Foreskin melanocyte (primary cell): ENCODE measurements at places on chromosomes 2 and 18.

DNA sequence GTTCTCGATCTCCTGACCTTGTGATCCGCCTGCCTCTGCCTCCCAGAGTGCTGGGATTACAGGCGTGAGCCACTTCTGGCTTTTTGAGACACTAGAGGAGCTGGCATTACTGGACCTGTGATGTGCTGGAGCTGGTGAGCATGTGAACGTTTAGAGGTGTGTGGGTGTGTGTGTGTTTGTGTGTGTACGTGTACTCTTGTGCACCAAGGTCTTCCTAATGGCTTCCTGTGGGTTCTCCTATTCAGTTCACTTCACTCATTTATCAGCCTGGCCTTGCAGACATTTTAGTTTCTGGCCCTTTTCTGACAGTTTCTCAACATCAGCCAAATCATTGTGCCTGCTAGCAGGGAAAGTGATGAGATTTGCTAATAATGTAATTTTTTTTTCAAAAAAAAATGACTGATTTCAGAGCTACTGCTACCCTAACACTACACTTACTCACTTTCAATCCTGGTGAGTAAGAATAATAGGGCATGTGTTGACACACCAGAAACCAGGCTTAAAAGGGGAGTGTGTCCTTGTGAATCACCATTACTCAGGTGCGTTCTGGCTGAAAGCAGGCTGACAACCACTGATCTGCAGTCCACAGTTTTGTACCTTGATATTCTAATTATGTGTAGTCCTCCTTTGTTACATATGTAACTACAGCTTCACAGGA is 41.0 kb upstream of the ACTR3 start:
- no peak for DNase-seq

- no peak for DNase-seq
These were observed 39.3 kb upstream of the EFEMP1 start for GRCh38 chr2:55962915-55963314.

DNA sequence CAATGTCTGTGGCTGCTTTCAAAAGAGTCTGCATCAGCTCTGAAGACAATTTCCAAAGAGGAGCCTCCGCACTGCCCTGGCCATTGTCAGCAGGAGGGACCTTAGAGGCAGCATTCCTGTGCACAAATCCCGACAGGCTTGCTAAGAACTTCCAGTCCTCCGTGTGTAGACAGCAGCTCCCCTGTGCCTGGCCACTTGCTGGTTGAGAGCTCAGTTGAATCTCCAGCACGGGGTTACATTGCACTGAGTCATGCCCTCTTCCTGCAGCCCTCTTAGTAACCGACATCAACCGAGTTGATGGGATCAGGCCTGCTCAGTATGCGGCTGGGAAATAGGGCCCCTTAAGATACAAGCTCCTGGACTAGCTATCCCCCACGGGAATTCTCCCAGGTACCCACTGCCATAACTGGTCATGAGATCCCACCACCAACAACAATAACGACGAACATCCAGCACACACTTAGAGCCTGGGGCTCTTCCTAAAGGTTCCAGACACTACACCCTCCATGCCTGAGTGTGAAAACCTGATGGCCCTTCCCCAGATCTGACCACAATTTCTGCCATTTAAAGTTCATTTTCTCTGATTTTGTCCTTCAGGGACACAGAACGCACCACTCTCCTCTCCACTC is 12.0 kb downstream of the ATP6V1B1 start:
- DNase-seq: peak; percentile 21

GRCh38 chr2:112606547-112606946 is 22.1 kb downstream of the CHCHD5 start:
- no peak for DNase-seq

GRCh38 chr2:240909216-240909974 is 3.3 kb downstream of the CROCC2 start:
- DNase-seq: no peak

GRCh38 chr2:66364495-66365333 is 70.2 kb upstream of the MEIS1 start:
- DNase-seq: peak; percentile 46

DNA sequence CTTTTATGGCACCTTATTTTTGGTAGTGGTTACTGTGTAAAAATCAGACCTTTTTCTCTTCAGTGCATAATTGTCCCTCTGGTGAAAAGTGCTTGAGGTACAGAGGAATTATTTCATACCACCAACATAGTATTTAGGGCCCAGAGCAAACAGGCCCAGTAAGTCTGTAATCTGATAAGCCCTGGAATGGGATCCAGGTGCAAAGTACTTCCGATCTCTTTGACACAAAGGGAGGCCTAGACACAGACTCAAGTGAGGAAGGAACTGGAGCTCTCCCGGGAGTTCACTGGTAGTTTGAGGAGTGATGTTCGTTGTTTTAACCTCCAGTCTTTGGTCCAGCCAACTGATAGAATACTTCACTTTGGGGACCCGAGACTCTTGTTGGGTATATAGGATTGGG is 57.4 kb downstream of the RAB31 start:
- DNase-seq: no peak

DNA sequence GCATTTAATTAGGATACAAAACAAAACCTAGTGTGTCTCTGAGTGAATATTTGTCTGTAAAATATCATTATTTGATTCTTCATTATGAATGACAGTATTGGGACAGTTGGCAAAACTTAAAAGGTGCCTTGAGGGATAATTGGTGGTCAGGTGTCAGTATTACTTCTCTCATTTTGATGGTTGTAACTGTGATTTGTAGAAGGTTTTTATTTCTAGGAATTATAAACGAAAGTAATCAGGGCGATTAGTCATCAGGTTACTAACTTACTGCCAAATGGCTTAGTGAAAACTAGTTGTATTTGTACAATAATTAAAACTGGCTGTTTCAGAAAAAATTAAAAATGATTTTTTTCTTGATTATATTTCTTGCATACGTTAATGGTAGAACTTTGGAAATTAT is 117.6 kb downstream of the BIRC6 start:
- DNase-seq: no peak

DNA sequence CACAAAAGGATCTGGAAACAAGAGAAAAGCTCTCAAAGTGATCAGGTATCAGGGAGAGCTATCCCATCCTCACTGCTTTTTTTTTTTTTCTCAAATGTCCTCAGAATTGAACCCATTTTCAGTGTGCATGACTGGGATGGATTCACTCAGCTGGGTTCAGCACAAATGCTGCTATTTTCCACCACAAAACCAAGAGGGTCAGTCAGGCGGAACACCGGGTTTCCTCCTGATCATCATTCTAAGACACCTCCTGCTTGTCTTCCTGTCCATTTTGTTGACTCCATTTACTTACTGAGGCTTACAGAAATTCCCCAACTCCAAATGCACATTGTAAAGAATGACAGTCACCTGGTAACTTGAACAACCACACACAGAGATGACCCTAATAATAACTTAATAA is 39.9 kb downstream of the CYRIA start:
- no peak for DNase-seq

- DNase-seq: no peak
These were observed 71.0 kb downstream of the TPO start for GRCh38 chr2:1484131-1484884.

DNA sequence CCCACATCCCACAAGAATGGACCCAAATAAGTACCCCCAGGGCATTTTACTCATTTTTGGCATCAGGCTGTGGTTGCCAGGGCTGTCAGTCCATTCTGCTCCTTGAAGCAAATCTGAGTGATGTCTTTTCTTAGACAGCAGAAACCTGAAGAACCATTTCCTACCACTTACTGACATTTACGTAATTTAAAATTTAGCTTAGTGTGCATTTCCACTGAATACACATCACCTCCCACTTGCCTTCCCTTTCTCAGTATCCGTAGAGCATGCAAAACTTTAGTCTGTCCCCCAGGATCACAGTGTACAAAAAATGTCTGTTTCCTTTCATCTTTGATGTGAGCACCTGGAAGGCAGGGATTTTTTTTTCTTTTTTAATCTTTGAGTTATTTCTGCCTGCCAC is 130.3 kb downstream of the XIRP2 start:
- no peak for DNase-seq

DNA sequence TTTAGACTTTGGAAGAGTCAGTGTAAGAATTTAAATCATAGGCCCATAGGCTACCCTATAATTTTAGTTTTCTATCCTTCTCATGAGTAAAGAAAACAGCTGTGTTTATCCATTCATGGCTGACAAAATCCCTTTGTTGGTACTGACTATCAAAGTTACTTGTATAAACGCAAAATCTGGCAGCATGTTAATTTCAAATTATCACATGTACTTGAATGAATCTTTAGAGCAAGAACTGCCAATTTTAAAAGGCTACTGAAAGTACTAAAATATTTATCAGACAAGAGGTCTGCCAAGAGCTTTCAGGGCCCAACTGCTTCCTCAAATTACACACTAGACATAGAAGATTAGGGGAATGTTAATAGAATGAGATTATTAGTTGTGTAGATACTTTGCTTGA is 66.6 kb downstream of the MYL12B start:
- peak; percentile 35 for DNase-seq

DNA sequence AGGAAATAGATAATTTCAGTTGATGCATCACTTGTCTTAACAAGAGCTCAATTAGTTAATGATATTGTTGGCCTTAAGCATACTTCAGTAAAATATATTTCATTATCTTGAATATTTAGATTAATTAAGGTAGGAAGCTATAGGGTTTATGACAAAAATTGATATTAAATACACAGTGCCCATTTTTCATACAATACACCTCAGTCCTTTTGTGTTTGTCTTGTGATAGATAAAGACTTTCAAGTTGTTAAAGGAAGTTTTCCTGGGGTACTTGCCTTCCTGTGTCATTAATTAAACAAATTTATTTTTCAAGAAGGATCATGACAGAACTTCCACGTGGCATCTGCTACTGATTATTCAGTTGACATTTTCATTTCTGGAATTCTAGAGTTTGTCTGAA is 420.5 kb downstream of the MTX2 start:
- DNase-seq: no peak

- DNase-seq: no peak
These were observed 121.2 kb downstream of the SPP2 start for GRCh38 chr2:234171666-234172065.

- no peak for DNase-seq
These were observed 139.3 kb downstream of the SPP2 start for GRCh38 chr2:234189786-234190300.

DNA sequence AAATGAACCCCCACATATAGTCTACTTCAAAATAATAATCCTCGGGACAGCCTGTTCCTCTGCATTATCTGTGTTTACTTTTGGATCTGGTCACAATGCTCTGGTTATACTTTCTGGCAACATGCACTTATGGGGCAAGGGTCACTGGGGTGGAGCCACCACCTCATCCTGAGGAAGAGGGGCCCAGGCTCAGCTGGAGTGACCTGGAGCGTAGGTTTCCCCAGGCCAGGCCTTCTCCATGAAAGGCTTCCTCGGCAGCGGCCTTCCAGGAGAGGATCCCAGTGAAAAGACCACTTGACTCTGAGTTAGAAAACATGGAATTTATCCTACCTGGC is 237.4 kb downstream of the SETBP1 start:
- no peak for DNase-seq

- peak; percentile 54 for DNase-seq
These were observed 181.1 kb upstream of the PGAP1 start for GRCh38 chr2:197107291-197108269.

DNA sequence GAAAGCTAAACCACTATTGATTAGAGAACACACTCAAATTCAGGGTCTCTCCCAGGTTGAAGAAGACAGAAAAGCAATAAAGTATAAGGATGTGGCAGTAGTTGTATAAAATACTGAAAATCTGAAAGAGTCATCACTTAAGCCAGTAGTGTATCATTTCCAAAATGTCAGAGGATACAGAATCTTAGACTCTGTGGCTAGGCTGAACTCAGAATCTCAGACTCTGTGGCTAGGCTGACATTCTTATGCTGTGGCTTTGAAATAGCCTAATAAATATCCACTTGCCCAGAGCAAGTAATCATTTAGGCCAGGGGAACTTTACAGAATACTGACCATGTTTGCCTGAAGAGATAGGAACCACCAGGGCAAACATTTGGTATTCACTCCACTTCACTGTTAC is 13.1 kb downstream of the MCFD2 start:
- DNase-seq: no peak

DNA sequence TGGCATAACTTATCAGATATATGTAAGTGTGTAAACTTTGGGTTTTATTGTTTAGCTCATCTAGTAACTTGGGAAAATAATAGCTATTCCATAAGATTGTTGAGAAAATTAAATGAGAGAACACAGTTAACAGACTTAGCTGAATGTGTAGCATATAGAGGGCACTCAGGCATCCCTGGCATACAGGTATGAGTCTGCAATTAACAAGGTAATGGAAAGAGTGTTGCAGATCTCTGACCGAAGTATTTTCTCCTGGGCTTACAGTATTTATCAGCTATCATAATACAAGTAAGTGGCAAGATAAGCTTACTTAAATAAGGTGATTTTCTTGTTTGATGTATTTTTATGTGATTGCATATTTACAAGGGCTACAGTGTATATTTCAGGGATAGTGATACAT is 7.9 kb upstream of the COBLL1 start:
- no peak for DNase-seq

DNA sequence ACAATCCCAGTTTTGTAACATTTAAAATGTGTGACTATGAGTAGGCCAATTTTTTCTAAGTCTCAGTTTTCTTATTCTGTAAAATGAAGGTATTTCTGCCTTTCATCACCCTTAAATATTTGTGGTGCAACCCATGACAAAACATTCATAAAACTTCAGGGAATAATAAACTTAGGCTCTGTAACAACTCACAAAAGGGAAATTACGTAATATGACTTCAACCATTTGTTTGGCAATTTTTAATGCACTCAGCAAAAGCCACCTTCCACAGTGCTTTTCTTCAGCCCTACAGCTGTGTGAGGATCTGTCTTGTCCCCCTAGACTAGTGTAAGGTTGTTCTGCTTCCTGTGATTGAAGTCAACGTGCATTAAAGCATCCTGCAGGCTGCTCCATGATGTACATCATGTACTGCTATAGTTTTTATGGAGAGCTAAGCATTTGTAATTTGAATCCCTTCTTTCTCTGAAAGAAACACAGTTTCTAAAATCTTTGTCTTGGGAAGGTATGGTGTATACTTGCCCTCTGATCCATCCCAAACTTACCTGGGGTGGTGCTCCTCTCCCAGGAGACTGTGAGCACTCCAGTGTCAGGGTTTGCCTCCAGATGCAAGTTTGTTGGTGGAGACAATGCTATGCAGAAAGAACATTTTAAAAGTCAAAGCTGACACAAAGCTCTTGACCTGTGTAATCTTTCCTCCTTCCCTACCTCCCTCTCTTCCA is 39.1 kb downstream of the FN1 start:
- peak; percentile 13 for DNase-seq

DNA sequence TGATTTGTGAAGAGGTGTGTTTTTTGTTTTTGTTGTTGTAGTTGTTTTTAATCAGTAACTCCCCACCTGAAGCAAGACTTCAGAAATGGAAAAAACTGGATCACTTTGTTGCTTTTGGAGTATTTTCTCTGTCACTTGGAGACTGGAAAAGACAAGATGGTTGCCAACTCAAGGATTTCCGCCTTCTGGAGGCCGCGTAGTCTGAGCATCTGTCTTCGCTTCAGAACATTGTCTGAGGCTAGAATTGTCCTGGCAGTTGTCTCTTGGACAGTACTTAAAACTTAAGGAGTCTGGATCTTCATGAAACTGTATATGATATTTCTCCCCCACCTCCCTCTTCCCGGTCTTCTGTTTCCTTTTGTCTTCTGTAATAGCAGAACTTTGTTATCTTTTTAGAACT is 67.7 kb downstream of the ARHGAP28 start:
- no peak for DNase-seq

GRCh38 chr2:232541195-232541960 is 1.9 kb downstream of the CHRNG start:
- DNase-seq: no peak
